ENCODE measurements at places on chromosomes 3 and 15.

DNA sequence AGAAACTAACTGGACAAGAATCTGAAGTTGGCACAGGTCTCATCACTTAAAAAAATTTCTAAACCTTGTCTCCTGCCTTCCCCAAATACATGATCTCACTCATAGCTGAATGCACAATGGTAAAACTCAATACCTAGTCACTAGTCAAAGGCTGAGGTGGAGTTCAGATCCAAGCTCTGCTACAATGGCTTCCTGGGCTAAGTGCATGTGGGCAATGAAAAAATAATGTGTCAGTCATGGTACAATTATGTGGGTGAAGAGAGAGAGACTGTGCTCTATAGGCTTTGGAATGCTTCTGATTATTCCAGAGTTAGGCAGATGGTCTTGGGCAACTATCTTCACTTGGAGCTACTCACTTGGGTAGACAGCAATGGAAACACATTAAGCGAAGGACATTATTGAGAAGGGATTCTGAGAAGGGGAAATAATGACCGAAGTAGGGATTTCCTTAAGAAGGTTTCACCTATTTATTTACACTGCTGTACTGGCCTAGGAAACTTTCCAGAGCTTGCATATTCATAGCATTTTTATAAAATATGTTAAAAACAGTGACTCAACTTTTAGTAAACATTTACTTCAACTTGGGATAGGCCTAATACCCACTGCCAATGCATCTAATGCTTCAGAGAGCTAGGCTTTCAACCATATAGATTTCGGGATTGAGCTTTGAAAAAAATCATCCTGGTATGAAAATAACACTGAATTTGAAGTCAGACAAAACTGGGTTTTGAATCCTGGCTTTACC lies 58.7 kb upstream of the PLXND1 start:
- no peak for DNase-seq

DNA sequence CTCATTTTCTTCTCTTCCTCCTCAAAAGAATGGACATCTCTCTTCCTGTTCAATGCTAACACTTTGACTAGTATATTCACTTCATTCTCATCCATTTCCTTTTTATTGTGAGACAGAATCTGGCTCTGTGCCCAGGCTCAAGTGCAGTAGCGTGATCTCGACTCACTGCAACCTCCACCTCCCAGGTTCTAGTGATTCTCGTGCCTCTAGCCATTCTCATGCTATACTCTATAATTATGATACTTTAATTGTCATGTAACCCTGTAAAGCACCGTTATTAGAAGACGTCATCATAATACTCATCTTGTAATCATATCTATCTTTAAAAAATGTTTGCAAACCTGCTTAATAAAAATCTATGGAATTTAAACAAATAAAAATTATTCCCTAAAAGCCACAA lies 107.0 kb downstream of the SHOX2 start:
- no peak for DNase-seq

DNA sequence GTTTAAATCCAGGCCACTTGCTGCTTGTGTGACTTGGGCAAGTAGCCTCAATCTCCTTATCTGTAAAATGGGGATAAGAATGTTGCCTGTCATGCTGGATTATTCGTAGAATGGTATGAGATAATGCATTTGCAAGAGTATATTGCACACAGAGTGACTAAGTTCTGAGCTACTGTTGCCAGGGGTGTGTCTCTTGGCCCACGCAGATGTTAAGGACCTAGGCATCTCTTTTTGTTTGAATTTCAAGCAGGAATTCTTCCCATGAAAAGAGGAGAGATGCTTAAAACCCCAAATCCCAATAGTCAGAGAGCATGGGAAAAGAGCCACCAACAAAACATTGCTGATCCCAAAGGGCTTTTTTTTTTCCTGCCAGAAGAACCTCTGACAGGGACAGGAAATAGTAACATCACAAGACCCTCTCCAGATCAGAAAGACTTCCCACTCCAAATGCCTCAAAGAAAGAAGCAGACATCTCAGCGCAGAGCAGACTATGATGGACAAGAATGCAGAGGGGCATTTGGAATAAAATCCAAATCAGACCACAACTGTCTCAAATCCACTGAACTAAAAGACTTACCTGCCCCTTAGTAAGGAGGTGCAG lies 90.5 kb downstream of the MRPL46 start:
- no peak for DNase-seq

- no peak for DNase-seq
Measured at GRCh38 chr15:47661661-47662180, 55.6 kb upstream of the SEMA6D start.

DNA sequence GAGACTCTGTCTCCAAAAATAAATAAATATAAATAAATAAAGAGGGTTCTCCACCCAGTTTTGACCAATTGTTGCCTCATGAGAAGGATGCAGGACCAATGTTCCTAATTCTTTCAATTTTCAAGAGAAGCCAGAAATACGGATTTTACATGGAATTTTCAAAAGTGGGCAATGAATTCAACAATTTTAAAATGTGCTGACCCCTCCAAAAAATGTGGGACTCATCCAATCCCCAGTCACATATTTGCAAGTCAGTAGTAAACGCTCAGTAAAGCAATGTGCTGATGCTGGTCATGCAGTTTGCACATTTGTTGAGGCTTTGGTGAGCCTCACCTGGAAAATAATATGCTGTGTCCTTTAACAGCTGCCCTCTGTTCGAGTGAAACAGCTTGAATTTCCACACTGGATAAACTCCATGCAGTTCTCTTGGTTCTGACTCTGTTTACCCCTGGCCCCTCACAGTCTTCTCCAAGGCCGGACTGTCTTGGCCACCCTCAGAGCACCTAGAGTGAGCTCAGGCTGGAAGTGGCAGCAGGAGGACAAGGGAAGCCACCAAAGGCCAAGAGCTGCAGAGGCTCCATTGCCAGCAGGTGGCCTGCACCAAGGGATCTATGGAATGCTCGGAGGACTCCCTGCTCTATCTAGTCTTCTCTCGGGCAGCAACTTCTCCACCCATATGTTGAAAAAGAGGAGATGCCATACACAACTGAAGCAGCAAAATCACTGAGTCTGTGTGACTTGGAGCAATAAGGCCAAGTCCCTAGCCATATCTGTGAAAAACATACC lies 246.8 kb downstream of the UACA start:
- DNase-seq, result no peak

- DNase-seq, result no peak
Measured at GRCh38 chr3:8482960-8483665, 18.5 kb upstream of the LMCD1 start.

DNA sequence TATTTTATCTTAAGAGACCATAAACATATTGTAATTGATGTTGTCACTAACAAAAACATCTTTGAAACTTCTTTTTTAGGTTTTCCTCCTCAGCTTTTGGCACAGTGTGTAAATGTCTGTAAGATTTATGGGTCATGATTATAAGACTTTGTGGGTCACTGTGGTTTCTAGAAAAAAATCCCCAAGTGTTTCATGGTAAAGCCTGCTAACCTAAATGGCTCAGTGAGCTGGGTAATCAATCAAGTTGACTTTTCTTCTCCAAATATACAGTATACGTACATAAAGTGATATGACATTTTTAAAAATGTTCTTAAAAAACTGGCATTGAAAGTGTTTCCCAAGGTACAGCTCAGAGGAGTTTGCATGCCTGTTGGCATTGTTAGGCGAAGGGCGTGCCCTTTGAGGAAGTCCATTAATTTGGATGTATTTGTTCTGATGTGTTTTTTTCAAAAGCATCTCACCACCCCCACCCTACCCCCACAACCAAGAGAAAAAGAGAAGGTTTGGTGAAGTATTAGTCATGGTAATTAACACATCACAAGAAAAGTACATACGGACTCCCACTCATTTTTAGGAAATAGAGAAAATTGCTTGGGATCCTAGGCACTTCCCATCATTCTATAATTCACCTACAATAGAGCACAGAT lies 385.4 kb upstream of the LRRC3B start:
- no peak for DNase-seq

- DNase-seq, result no peak
Measured at GRCh38 chr3:42214064-42214463, 51.9 kb downstream of the CCK start.

- no peak for DNase-seq
Measured at GRCh38 chr3:143672396-143673165, 175.7 kb downstream of the SLC9A9 start.

Data from stimulated activated CD4-positive, alpha-beta T cell treated with anti-CD3 and anti-CD28 coated beads, TNF-alpha, amount 100 ng/mL, for 48 hours (primary cell).